NCI-H1930 (cell line): ENCODE measurements at places on chromosomes 11 and 22.
A peak's percentile ranks its signal among the peaks of the same experiment; 100 is the strongest.

- DNase-seq: no peak
Observed at GRCh38 chr11:104254347-104254746, 90.4 kb upstream of the PDGFD start.

- no peak for DNase-seq
Observed at GRCh38 chr11:113647856-113648255, 58.3 kb downstream of the TMPRSS5 start.

- no peak for DNase-seq
Observed at GRCh38 chr11:65150509-65151299, 16.4 kb upstream of the SYVN1 start.

GRCh38 chr11:35139722-35140282 is 831 bp downstream of the CD44 start:
- DNase-seq: no peak

DNA sequence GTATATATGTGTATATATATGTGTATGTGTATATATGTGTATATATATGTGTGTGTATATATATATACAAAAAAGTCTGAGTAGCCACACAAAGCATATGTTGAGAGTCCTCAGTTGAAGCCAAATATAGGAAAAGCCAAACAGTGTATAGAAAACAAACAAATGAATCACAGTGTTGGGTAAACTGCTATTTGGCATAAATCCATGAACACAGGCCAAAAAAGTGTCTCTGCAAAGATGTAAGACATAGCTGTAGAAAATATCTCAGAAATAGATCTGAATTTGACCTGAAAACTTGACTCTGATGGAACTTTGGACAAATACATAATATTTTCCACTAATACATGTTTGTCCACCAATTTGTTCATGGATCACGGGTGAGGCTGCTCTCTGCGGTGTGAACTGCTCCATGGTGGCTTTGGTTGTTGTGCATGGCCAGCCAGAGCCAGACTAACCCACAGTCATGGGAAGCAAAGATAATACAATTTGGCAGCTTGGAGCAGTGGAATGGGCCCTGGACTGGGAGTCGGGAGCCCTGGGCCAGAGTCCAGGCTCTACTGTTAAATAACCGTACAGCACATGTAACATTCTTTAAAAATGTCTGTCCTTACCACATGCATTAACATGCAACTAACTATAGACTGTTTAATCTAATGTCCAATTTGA is 76.9 kb upstream of the EED start:
- DNase-seq: no peak

- no peak for DNase-seq
Observed at GRCh38 chr11:75728992-75729391, 11.4 kb downstream of the MOGAT2 start.

- no peak for DNase-seq
Observed at GRCh38 chr22:50307890-50308596, 597 bp upstream of the PLXNB2 start.

GRCh38 chr11:9617940-9618339 is 44.5 kb downstream of the WEE1 start:
- no peak for DNase-seq

DNA sequence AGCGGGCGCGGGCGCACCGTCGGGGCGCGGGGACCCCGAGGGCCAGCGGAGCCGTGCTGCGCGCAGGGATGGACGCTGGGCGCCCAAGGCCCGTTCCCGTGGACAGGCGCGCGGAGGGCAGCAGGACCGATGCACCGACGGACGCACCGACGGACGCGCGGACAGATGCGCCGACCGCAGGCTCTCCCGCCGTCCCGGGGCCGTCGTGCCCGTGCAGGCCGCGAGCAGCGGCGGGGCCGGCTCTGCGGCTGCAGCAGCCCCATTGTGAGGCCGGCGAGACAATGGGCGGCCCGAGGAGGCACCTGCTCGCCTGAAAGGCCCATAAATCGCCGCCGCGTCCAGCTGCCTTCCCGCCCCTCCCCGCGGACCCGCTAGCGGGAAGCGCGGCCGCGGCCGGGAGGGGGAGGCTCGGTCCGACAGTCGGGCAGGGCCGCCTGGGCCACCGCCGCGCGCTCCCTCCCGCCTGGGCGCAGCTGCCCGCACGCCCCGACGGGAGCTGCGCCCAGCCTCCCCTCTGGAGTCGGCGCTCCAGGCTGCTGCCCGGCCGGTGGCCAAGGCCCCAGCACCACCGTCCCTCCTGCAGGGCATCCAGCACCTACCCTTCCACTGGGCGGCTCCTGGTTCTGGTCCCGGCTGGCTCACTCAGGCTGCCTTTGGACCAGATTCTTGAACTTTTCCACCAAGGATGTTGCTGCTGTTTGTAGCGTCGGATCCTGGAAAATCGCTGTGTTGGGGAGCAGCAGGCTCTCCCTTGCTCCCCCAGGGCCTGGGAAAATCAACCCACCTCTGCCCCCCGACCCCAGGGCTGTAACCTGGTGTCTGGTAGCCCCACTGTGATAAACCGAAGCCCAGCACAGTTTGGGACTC is 15.8 kb downstream of the CDKN1C start:
- DNase-seq: no peak

GRCh38 chr22:41437198-41437597 is 9.4 kb downstream of the TOB2 start:
- no peak for DNase-seq

DNA sequence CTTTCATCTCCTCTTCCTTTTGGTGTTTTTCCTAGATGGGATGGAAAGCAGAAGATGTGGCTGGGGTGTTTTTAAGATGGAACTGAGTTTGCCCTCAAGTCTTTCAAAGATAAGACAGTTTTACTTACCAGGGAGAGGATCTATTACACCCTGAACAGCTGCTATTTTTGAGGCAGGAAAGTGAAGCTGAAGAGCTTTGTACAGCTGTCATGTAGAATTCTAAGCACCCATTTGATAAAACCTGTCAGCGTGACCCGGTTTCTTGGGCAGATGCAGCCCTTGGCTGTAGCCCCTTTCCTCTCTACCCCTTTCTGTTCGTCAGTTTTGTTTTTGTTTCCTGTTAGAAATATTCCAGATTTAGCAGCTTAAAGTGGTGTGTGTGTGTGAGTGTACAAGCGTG is 35.2 kb downstream of the FAT3 start:
- DNase-seq: no peak

GRCh38 chr22:39239561-39240423 is 5.0 kb downstream of the PDGFB start:
- no peak for DNase-seq

GRCh38 chr11:19279451-19279850 is 38.7 kb upstream of the E2F8 start:
- DNase-seq: no peak

DNA sequence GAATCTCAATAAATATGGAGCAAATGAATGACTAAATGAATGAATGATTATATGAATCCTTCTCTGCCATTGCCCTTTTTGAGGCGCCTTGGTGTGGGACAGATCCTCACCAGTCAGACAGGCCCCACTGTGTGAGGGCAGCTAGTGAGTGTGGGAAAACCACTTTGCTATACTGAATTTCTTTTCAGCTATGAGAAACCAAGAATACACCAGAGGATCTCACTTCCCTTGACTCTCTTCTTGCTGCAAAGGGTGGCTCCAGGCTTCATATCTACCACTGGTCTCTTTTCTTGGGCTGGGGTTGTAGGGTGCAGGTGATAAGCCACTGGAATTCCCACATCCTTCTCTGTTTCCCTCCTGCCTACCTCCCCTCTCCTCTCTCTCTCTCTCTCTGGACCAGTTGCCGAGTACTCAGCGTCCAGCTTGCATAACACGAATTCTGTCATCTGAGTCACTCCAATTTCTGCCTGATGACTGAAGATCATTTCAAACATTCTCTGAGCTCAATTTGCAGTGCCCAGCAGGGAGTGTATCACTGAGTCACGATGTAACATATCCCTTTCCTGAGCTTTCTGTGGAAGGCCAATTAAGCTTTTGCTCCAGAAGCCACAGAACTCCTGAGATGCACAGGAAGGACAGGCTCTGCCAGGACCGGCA is 304.3 kb upstream of the NCAM1 start:
- no peak for DNase-seq

DNA sequence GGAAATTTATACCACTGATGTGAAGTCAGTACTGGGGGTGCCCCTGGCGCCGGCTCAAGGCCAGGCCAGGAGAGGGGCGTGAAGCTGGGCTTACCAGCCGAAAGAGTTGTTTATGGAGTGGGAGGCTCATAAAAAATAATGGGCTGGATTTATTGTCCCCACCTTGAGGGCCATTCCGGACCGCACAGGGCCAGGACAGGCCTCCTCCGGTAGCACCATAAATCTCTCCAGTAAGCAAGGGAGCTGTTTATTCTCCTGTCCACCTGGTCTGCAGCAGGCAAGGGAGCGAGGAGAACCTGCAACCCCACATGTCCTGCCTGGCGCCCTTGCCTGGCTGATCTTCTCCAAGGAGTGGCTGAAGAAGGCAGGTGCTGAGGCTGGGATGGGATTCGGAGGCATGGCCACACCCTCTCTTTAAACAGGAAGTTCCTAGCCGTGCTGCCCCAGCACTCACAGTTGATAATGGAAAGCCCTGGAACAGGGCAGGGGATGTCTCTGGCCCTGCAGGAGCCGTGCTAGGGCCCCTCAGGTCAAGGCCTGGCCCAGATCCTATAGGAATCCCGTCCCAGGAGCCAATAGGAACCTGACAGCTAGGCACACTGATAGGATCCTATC is 65.1 kb downstream of the SCUBE1 start:
- no peak for DNase-seq

GRCh38 chr22:22184277-22184807 is 60.2 kb upstream of the VPREB1 start:
- DNase-seq: no peak

GRCh38 chr11:120667281-120667680 is 155.7 kb downstream of the GRIK4 start:
- no peak for DNase-seq

- no peak for DNase-seq
Observed at GRCh38 chr22:28024422-28024888, 105.4 kb upstream of the PITPNB start.

GRCh38 chr22:43860831-43861230 is 1.5 kb downstream of the SULT4A1 start:
- no peak for DNase-seq

DNA sequence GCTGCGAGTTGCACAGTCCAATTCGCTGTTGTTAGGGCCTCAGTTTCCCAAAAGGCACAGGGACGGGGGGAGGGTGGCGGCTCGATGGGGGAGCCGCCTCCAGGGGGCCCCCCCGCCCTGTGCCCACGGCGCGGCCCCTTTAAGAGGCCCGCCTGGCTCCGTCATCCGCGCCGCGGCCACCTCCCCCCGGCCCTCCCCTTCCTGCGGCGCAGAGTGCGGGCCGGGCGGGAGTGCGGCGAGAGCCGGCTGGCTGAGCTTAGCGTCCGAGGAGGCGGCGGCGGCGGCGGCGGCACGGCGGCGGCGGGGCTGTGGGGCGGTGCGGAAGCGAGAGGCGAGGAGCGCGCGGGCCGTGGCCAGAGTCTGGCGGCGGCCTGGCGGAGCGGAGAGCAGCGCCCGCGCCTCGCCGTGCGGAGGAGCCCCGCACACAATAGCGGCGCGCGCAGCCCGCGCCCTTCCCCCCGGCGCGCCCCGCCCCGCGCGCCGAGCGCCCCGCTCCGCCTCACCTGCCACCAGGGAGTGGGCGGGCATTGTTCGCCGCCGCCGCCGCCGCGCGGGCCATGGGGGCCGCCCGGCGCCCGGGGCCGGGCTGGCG is at the start of gene BCR:
BCR (plus strand) TSS at position 209 of the 592 bp plus-strand sequence. CDS start 452 bp downstream, outside the sequence.
- DNase-seq: peak; percentile 48

GRCh38 chr22:39238101-39238466 is 6.7 kb downstream of the PDGFB start:
- DNase-seq: no peak

GRCh38 chr22:50047346-50047745 is 10.8 kb downstream of the TTLL8 start:
- DNase-seq: no peak

DNA sequence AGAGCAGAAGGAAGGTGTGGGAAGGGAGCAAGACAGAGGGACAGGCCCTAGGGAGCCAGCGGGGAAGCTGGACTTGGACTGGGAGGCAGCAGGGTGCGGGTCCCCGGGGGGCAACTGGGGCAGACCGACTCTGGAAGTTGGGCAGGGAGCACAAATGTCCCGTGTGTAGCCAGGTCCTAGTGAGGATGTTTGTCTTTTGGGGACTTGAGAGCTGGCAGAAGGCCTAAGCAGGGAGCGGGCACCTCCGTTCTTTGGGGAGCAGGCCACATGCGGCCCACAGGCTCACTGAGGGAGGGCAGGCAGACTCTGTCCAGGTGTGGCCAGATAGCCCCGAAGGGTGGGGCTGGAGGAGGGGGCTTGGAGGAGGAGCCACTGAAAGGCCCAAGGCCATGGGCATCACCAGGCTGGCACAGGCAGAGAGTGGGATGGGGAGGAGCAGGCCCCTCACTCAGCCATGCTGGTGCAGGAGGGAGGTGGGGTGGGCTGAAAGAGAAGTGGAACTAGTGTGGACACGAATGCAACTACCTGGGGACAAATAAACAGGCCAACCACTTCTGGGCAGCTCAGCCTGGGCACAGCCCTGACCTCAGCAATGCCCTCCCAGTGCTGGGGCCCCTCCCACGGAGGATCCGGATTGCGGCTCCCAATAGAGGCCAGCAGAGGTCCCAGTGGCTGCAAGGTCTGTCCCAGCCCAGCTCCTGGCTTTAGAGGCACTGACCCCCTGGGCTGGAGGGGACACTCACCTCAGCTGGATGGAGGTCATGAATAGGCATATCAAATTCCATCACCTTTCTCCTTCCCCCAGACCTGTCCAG is 1.3 kb upstream of the SCARF2 start:
- no peak for DNase-seq

- DNase-seq: no peak
Observed at GRCh38 chr11:64104632-64105031, 61.3 kb downstream of the MACROD1 start.

GRCh38 chr11:86464509-86465221 is 90.0 kb downstream of the CCDC81 start:
- no peak for DNase-seq

- DNase-seq: no peak
Observed at GRCh38 chr11:26931248-26931631, 62.7 kb upstream of the FIBIN start.

GRCh38 chr11:8613036-8613435 is 19.0 kb upstream of the STK33 start:
- DNase-seq: no peak

GRCh38 chr22:45717789-45718188 is 46.2 kb downstream of the ATXN10 start:
- no peak for DNase-seq

- no peak for DNase-seq
Observed at GRCh38 chr11:128171506-128171905, 415.9 kb downstream of the ETS1 start.

GRCh38 chr11:9714272-9714940 is 50.5 kb downstream of the SWAP70 start:
- DNase-seq: no peak
